A549 (cell line): ENCODE measurements at places on chromosomes 12 and 14.

- no peak for DNase-seq
Measured at GRCh38 chr12:22034709-22035506, 11.1 kb upstream of the CMAS start.

- no peak for DNase-seq
Measured at GRCh38 chr12:39188689-39189088, 254.2 kb downstream of the KIF21A start.

- DNase-seq: no peak
Measured at GRCh38 chr14:26500028-26500427, 97.8 kb downstream of the NOVA1 start.

GRCh38 chr14:45089813-45090212 is 5.9 kb downstream of the PRPF39 start:
- no peak for DNase-seq

GRCh38 chr12:3679831-3680230 is 73.1 kb downstream of the CRACR2A start:
- DNase-seq: no peak

DNA sequence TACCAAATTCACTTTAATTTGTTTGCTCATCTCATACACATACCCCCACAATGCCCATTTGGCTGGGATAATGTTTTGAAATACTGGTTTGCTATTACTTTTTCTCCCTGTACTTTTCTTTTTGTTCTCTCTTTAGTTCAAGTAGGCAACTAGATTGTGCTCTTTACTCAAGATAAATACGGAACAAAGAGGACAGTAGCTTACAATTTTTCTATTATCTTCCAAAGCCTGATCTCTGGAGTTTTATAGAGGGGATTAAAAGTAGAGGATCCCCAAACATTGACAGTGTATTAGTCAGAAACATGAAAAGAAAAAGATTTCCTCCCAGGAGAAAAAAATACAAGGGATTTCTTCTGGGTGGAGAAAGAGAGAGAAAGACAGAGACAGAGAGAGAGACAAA is 102.1 kb upstream of the FSCB start:
- no peak for DNase-seq

GRCh38 chr12:45670346-45671065 is 59.0 kb upstream of the ARID2 start:
- DNase-seq: no peak

GRCh38 chr14:26394150-26394810 is 203.6 kb downstream of the NOVA1 start:
- DNase-seq: no peak

GRCh38 chr12:114306646-114307045 is 99.3 kb downstream of the TBX5 start:
- no peak for DNase-seq

GRCh38 chr14:75283162-75283832 is 4.7 kb downstream of the FOS start:
- no peak for DNase-seq

GRCh38 chr12:5965950-5966383 is 20.9 kb upstream of the ANO2 start:
- DNase-seq: peak; percentile 66

DNA sequence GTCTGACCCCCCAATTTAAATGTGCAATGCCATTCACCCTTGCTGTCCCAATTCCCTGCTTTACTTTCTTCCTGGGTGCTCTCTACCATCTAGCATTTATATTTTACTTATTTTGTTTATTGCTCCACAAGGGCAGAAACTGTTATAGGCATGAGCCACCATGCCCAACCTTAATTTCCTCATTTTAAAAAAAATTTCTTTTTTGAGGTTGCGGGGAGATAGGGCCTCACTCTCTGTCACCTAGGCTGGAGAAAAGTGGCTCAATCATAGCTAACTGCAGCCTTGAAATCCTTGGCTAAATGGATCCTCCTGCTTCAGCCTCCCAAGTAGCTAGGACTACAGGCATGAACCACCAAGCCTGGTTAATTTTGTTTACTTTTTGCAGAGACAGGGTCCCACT is 13.0 kb downstream of the HPD start:
- no peak for DNase-seq

DNA sequence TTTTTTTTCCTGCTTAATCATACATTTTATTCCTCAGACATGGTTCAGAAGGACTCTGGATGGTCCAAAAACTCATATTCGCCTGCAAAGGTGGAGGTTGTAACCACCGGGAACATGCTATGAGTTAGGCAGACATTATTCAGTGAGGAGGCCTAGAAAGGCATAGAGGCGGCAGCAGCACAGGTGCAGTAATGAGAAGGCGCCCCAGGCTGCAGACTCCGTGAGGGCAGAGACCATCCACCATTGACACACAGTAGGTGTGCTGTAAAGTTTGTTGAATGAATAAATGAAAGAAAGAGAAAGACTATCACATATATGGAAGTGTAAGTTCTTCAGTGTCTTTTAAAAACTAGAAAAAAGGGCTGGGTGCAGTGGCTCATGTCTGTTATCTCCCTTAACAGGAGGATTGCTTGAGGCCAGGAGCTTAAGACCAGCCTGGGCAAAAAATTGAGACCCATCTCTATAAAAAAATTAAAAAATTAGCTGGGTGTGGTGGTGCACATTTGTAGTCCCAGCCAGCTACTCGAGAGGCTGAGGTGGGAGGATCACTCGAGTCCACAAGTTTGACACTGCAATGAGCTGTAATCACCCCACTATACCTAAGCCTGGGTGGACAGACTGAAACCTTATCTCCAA is 34.5 kb upstream of the PTGR2 start:
- no peak for DNase-seq

- DNase-seq: no peak
Measured at GRCh38 chr14:102916347-102917055, 6.0 kb upstream of the AMN start.

GRCh38 chr14:78598046-78598920 is 428.1 kb downstream of the NRXN3 start:
- peak; percentile 50 for DNase-seq

GRCh38 chr12:32843528-32844095 is 53.0 kb downstream of the PKP2 start:
- no peak for DNase-seq

GRCh38 chr12:110307372-110307771 is 26.3 kb downstream of the ATP2A2 start:
- no peak for DNase-seq

- DNase-seq: no peak
Measured at GRCh38 chr12:106081606-106082005, 57.1 kb downstream of the NUAK1 start.

GRCh38 chr12:55946553-55946952 is 15.6 kb downstream of the DGKA start:
- no peak for DNase-seq

GRCh38 chr14:61438860-61439765 is 117.7 kb downstream of the PRKCH start:
- peak; percentile 76 for DNase-seq
